AG09319 (cell line): ENCODE measurements at places on chromosomes 13 and 19.

- DNase-seq: no peak
Observed at GRCh38 chr19:966485-967088, 17.6 kb upstream of the WDR18 start.

DNA sequence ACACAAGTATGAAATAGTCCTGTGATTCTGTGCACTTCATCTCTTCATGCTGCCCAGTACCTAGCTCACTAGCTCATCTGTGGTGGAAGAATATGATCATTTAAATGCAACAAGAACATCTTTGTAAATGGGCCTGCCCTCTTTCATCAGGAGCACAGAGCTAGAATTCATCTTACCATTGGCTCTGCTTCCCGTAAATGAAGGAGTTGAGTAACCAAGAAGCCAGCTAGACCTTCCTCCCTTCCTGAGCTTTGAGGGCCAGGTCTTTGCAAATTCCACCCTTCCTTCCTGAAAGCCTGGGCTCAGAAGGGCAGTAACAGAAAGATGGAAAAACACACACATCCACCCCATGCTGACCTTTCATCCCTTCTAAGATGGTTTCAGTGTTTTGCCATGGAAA is 82.0 kb downstream of the FRY start:
- DNase-seq: no peak

- no peak for DNase-seq
Observed at GRCh38 chr19:38833092-38833425, 1.5 kb upstream of the ECH1 start.

GRCh38 chr19:55368701-55369563 is 1.3 kb downstream of the IL11 start:
- DNase-seq: no peak

DNA sequence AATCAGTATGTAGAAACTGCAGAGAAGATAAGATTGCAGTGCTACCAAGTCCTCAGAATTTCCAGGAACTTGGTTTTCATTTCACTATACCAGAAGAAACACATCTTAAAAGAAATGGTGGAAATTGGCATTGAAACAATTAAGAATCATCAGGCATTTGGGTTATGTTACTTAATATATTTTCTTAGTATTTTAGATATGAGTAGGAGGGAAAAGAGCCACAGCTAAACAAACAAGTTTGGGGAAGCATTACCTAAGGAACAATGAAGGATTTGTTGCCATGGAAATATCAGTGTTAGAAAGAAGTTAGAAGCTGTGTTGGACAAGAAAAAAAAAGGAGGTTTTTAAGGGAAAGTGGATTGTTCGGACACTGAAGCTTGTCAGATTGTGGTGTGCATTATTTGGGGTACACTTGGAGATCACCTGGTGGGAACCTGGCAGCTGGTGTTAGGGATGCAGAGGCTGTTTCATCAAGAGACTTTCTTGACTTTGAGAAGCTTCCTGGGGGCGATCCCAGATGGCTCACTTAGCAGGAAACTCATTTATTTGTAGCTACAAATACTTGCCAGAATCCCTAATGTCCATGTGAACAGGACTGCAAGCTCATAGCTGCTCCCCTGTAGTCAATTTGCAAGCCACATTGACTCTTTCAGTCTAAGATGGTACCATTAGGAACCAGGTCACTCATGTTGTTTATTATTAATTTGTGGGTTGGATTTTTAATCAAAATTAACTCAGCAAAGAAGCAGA is 246.7 kb downstream of the RFC3 start:
- DNase-seq: no peak

- no peak for DNase-seq
Observed at GRCh38 chr19:49442354-49442753, 1.0 kb upstream of the SLC17A7 start.

- DNase-seq: no peak
Observed at GRCh38 chr13:113939944-113940297, 34.0 kb downstream of the C13orf46 start.

- no peak for DNase-seq
Observed at GRCh38 chr13:99542788-99543406, 41.6 kb downstream of the TM9SF2 start.
